ENCODE measurements at places on chromosomes 2 and 18.

- no peak for DNase-seq
Measured at GRCh38 chr2:42908518-42909200, 116.3 kb upstream of the HAAO start.

GRCh38 chr2:171595896-171596295 is 73.6 kb downstream of the CYBRD1 start:
- no peak for DNase-seq

- no peak for DNase-seq
Measured at GRCh38 chr18:10261344-10262276, 192.8 kb upstream of the APCDD1 start.

GRCh38 chr2:11417946-11418585 is 47.9 kb downstream of the E2F6 start:
- DNase-seq, result no peak

GRCh38 chr18:74310411-74310810 is 5.2 kb upstream of the C18orf63 start:
- no peak for DNase-seq

DNA sequence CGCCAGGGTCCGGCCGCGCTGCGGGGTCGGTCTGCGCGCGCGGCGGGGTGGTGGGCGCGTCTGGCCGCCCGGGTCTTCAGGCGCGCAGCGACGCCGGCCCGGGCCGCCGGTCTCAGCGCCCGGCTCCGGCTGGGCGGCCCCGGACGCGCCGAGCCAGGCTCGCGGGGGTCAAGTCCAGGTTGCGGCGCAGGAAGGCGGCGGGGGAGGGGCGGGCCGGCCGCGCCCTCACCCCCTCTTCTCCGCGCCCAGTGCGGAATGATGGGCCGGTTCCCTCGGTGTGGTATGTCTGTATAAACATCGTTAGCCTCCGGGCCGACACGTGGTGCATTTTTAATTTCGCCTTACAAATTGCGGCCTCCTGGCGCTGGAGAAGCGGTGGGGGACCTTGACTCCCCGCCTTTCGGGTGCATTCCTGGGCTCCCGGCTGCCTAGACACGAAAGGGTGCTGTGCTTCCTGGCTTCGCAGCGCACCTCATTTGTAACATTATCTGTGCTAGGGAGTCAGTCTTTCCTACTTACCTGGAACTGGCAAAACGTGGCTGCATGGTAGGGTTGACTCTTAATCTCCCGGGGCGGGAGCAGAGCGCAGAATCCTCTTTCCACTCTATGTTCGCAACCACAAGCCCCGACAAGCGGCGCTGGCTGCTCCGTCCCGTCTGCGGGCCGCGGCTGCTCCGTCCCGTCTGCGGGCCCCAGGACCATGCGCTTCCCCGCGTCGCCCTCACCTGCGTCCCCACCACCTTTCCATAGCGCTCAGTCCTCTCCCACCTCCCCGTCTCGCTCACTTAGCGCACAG is 69.0 kb downstream of the CTAGE1 start:
- DNase-seq, result no peak

GRCh38 chr2:652881-653480 is 24.2 kb downstream of the TMEM18 start:
- no peak for DNase-seq

DNA sequence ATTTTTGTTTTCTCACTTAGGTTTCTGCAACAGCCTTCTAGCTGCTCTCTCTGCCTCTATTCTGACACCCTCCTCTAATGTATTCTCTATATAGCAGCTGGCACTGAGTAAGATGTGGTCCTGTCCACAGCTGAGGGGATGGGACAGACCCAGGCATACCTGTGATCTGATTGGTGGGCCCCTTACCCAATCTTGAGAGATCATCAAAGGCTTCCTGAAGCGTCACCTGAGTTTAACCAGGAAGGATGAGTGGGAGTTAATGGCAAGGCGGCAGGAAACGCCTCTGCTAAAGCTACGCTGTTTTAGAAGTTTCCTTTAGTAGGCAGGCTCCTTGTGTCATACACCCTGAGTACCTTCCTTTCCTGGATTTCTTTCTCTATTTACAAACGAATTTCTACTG is 5.7 kb upstream of the TET3 start:
- no peak for DNase-seq

- no peak for DNase-seq
Measured at GRCh38 chr18:56712761-56713160, 61.6 kb downstream of the WDR7 start.

DNA sequence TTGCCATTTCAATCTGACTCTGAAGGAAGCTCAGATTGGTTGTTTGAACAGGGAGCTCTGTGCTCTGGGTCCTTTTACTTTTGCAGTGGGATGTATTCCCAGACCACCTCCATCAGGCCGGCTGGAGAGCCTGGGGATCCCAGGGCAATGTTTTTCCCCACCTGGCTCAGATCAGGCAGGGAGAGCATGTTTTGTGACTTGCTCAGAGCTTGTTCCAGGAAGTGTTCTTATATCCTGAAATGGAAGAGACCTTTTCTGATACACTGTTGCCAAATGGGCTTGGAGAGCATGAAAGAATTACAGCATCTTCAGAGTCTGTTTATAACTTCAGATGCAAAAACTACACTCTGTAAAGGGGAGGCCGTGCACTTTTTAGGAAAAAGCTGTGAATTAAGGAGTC is 56.0 kb downstream of the LIPG start:
- DNase-seq, result no peak

DNA sequence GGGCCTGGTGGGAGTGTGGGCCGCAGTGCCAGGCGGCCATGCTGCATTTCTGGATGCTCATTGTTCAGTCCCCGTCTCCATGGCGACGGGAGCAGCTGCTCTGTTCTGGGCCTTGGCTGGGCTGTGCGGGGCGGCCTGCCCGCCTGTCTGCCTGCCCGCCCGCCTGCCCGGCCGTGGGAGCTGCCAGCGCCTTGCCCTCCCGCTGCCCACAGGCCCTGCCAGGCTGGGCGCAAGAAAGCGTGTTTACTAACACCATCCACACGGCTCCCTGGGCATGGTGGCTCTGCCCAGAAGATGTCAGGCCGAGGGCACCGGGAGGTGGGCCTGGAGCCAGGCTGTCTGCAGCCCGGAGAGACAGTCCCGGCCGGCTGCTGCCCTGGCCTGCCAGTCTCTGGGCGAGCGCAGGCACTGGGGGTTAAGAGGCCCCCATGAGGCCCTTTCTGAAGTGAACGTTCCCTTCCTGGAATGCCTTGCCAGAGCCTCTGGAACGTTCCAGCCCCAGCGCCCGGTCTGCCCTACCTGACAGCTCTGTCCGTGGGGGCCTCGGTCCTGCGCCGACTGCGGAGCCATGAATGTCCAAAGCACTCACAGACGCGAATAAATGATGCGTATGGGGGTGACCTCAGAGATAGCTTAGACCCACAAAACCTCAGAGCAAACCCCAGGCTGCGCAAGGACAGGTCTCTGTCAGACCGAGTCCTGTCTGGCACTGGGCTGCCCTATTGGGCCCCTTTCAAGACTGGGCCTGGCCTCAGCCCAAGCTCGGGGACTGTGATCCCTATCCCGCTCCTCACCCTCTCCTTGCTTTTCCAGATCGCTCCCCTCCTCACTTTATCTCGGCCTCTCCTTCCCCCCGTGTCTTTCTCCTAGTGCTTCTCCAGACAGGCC is 44.3 kb downstream of the MYCN start:
- DNase-seq, result no peak

GRCh38 chr18:72823345-72823744 is 44.4 kb downstream of the NETO1 start:
- no peak for DNase-seq

Measured in NCI-H2107 (cell line).